Hematopoietic multipotent progenitor cell treated with erythropoietin and hydrocortisone succinate and interleukin-3 and kit ligand, for 4 days (in vitro differentiated cells): ENCODE measurements at places on chromosomes 3 and 15.
A peak's percentile ranks its signal among the peaks of the same experiment; 100 is the strongest.

DNA sequence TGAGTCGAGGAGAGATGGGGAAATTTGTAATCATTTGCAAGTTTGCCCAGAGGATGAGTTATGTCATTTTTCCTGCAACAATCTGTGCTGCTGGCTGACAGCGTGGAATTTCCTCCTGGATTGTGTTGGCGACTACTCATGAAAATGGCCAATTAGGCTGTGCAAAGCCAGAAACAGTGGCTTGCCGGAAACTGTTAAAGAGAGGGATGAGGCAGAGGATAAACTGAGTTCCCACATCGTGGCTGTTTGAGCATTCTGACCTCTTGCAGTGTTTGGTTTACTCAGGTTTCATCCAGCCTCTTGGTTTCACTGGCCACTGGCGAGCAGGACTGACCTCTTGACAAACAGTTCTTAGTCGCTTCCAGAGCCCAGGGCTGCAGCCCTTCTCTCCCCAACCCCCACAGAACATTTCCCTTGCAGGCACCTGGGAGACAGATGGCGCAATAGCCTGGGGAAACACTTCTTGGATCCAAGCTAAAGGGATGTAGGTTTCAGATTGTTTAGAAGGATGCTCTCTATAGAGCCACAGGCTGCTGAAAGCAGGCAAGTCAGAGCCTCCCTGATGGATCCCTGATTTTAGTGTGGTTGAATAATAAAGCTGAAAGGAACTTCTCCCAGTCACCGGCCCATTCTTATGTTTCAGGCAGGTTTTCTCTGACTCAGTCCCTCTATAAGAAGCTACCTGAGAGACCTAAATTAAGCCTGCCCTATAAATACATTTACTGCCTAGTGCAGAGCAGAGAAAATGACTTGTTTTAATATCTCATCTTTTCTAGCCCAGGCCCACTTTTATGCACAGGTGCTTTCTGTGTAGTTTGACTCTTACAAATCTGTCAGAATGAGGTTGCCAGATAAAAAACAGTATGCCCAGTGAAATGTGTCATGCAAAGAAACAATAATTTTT is 92.8 kb upstream of the UBE2E1 start:
- no peak for DNase-seq

DNA sequence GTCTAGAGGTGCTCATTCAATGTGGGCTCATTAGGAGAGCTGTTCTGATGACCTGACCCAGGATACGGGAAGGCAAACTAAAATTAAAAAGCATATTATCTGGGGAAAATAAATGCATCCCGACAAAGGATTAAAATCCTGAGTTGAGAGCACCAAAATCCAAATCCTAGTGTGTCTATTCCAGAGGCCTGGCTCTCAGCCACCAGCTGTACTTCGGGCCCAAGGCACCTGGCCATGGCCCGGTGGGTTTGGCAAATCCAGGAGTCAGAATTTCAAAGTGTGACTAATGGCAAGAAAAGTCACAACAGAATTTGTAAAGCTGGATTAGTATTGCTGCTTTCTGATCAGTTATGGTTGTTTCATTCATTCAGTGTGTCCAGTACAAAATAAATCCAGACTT is 2.6 kb upstream of the LYSMD4 start:
- no peak for DNase-seq

DNA sequence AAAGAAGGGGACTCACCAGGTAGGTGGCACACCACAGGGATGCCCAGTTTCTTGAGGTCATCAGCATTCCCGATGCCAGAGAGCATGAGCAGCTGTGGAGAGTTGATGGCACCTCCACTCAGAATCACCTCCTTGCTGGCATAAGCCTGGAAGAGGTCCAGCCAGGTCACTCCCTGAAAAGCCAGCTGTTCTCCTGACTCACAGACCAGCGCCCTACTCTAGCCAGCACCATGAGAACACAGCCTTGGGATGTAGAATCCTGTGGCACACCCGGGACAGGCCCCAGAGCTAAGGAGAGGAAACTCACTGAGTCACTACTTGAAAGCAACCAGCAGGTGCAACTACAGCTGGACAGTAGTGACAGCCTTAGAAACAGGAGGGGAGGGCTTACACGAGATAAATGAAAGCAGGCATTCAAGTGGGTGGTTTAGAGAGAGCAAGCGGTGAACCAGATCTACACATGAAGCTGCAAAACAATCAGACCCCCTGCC is 24.5 kb downstream of the CHDH start:
- DNase-seq, result no peak

DNA sequence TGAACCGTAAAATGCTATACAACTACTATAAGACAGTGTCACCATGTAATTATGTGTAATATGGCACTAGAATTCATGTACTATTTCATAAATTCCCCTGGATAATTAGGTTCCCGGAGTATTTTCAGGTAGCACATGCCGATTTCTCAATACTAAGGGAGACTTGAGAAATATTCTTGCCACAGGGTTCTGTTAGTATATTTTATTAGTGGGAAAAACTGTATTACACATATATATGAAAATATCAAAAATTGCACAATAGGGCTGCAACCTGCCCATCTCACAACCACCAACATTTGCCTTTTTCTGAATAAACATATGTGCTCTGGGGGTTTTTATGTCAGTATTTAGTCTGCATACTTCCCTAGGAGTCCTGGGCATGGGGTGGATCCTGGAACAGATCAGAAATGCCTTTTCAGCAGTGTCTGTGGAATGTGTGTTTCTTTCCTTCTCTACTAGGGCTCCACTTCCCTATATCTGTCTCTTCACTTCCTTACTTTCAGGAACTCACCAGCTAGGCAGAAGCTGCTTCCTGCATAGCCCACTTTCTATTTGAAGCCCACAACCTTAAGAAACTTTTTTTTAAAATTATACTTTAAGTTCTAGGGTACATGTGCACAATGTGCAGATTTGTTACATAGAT is 87.5 kb downstream of the RPL39L start:
- DNase-seq, result no peak

DNA sequence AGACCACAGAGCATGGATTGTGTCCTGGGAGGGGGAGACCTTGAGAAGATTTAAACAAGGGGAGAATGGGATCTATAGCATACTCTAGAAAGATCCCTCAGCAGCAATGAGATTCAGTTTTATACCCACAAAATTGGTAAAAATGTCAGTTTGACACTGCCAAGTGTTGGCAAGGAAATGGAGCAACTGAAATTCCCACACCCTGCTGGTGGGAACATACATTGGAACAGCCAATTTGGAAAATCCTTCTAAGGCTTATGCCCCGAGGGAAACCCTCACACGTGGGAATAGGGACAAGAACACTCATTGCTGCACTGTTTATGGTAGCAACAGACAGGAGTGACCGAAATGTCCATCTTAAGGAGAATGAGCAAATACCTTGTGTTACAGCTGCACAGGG is 5.0 kb upstream of the DNAJB8 start:
- no peak for DNase-seq

- DNase-seq, result peak; percentile 74
Measured at GRCh38 chr3:150286390-150287147, 121.5 kb upstream of the TSC22D2 start.

- no peak for DNase-seq
Measured at GRCh38 chr15:68543165-68544008, 35.4 kb upstream of the CORO2B start.

DNA sequence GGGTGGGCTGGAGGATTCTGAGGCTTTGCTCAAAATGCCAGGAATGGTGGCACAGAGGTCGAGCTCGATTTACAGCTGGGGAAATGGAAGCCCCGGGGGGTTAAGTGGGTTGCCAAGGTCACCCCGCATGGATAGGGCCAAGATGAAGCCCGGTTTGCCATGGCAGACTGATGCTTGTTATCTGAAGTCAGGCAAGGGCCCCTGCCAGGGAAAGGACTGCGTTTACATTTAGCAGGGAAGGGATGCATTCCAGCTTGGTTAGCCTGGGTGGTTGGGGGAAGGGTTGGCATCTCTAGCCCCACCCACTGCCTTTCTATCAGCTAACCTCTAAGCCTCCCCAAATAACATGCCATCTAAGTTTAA is 79.0 kb downstream of the RPLP1 start:
- DNase-seq, result no peak

DNA sequence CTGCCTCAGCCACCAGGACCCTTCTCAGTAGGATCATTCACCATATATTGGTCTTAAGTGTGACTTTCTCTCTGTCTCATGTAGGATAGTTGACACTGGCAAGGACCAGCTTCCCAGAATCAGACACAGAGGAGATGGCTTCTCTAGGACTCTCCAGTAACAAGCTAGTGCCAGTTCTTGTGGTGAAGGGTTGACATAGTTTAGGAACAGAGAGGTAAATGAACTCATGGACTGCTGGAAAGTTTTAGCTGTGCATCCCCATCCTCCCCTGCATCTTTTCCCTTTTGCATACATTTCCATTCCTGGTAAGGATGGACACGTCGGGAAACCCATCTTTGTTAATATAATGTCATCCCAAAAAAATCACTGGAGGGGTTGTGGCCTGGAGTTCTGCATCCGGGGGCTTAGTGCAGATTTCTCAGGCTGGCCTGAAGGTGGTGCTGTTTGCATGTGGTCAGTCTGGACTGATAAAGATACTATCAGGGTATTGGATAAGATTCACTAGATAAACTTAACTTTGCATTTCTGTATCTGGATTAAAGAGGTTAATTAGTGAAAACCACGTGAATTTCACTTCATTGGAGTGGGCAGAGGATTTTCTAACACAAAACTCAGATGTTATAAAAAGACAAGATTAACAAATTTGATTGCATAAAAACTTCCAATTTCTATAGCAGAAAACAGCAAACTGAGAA is 110.8 kb downstream of the TBC1D2B start:
- DNase-seq, result peak; percentile 53

GRCh38 chr3:58307639-58308215 is 1.4 kb downstream of the HTD2 start:
- DNase-seq, result peak; percentile 89

- DNase-seq, result no peak
Measured at GRCh38 chr3:136008221-136008620, 42.7 kb downstream of the PPP2R3A start.

- DNase-seq, result peak; percentile 14
Measured at GRCh38 chr3:44555723-44556122, 730 bp downstream of the ZKSCAN7 start.

- DNase-seq, result no peak
Measured at GRCh38 chr15:85444122-85444745, 63.8 kb downstream of the AKAP13 start.
